CD4-positive, alpha-beta memory T cell (primary cell): ENCODE measurements at places on chromosomes 7 and 10.
A peak's percentile ranks its signal among the peaks of the same experiment; 100 is the strongest.

- DNase-seq: no peak
Observed at GRCh38 chr7:118627467-118627866, 403.0 kb downstream of the ANKRD7 start.

GRCh38 chr7:81534996-81535395 lies 234.9 kb downstream of the HGF start:
- no peak for DNase-seq

DNA sequence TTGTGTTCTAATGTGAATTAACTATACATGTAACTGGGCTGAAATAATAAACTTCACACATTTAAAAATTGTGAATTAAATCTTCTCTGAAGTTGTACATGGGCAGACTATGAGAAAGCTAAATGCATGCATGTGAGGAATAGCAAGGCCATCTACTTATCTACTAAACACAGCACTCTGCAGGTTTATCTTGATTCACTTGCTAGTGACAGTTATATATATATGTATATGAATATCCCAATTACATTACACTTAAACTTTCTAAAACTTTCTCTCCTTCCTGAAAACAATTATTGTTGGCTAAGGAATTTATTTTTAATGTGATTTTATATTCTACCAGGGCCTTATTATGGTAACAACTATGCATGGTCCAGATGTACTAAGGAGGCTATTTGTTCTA lies 5.1 kb upstream of the SP4 start:
- no peak for DNase-seq

GRCh38 chr7:106757846-106758245 lies 96.9 kb upstream of the CCDC71L start:
- DNase-seq: no peak

DNA sequence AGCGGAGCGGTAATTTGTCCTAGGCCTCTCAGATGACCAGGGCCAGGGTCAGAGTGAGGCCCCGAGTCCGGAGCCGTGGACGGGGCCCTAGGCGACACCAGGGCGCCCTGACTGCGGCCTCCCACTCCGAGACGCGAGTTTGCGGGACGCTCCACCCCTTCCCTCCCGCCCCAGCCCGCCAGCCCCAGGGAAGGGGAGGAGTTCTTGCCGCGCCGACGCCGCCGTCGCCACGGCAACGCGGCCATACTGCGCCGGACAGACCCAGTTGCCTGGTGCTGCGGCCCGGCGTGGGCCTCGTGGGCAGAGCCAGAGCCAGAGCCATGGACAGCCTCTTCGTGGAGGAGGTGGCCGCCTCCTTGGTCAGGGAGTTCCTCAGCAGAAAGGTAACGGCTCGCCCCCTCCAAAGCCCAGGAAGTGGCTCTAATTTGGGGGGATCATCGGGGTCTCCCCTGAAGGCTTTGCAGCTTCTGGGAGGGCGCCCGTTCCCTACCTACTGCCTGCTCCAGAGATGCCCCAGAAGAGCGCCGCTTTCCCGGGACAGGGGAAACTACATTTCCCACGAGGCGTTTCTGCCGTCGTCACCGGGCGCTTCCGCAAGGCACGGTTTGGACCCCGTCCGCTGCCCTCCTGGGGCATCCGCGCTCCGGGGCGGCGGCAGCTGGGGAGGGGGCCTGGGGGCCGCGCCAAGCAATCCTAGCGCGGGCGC lies at the start of gene MINDY4:
Gene MINDY4, plus strand, starts transcription at position 244 of the 706 bp plus-strand sequence. Its CDS starts 77 bp downstream, at position 321.
- DNase-seq: peak; percentile 62

DNA sequence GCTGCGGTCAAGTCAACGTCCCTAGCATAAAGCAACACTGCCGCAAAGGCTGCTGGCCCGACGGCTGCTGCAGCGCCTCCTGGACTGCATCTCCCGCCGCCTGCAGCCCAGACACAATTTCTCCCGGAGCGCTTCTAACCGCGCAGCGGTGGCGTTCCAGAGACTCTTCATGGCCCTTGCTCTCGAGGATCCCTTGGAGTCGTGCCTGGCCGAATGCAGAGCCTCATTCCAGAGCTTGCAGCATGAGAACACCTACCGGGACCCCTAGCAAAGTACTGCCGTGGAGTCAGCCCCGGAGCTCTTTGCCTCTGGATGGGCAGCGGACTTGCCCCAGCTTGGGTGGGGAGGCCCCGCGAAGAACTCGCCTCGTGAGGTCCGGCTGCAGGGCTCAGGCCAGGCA lies 79.7 kb upstream of the ZNF32 start:
- DNase-seq: no peak

DNA sequence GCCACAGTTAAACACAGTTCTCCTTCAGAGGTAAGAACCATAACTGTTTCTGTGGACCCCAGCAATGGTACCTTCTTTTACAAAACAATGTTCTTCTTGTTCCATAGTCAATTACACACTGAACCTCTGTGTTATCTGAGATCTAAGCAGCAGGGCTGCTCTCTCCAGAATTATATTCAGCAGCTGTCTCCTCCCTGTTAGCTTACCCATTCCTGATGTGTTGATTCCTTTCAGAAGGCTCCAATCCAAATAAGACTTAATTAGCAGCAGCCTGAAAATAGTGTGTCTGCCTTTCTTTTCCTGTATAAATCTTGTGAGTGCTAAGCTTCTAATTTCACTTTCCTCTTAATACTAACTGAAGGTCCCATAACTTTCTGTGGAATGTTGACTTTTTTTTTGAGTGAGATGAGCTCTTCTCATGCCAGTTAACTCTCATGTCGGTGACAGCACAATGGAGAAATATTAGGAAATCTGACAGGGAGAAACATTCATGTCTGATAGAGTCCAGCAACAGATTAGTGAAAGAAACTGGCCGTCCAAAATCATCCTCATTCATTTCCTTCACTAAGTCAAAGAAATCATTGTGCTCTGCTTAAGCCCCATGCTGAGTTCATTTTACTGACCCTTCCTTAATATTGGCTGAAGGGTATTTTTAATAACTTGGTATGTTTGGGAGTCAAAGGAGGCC lies 226.5 kb downstream of the PRKG1 start:
- DNase-seq: no peak

DNA sequence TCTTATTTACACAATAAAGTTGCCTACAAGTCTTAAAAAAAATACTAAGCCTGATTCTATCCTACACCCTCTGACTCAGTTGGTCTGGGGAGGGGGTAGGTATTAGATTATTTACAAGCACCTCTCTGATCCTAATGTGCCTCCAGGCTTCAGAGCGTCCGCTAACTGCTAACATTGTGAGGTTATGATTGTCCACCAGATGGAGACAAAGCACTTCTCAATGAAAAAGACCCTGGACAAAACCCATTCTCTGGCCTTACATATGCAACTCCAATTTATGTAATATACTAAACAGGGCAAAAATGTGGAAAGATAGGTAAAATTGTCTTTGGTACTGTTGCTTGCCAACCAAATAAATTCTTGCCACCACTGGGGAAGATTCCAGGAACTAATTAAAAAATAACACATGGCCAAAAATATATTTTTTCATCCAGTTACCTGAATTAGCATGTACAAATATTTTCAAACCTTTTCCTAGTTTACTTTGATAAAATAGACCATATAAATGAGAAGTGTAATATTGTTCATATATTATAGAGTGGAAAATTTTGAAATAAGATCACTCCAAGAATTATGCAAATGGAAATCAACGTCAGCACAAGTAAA lies 92.4 kb downstream of the KIF20B start:
- DNase-seq: peak; percentile 56

GRCh38 chr10:72239409-72239808 lies 23.3 kb upstream of the ASCC1 start:
- DNase-seq: no peak

- no peak for DNase-seq
Observed at GRCh38 chr10:131174651-131175540, 136.6 kb downstream of the TCERG1L start.

DNA sequence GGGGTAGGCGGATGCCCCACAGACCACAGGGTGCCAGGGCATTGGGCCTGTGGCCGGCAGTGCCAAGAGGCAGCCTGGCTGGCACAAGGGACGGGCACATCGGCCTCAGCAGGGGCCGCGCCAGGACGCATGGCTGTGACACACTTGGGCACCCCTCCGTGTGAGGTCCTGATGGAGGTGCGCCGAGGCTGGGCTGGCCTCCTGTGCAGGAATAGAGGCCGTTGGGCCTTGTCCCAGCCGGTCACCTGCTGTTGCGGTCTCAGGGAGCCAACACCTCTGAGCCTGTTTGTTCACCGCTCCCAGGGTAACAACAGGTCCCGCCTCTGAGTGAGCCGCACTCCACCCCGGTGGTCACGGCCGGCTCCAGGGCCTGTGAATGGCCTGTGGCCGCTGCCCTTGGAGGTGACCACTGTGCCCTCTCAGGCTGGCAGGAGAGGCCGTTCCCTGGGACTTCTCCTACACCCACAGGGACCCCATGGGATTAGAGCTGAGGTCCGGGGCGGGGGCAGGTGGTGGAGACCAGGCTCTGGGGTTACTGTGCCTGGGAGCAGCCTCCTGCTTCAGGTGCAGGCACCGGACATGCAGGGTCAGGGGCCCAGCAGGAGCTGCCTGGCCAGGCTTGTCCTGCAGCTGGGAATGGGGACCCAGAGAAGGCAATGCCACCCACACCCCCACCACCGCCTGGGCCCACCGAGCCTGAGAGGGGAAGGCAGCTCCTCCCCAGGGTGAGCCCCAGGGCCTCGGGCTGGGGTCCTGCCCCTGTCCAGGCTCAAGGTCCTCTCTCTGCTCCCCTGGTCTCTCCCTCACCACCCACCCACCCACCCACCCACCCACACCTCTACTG lies 12.0 kb downstream of the PWWP2B start:
- DNase-seq: no peak

- no peak for DNase-seq
Observed at GRCh38 chr7:110775046-110775445, 315.9 kb upstream of the LRRN3 start.

DNA sequence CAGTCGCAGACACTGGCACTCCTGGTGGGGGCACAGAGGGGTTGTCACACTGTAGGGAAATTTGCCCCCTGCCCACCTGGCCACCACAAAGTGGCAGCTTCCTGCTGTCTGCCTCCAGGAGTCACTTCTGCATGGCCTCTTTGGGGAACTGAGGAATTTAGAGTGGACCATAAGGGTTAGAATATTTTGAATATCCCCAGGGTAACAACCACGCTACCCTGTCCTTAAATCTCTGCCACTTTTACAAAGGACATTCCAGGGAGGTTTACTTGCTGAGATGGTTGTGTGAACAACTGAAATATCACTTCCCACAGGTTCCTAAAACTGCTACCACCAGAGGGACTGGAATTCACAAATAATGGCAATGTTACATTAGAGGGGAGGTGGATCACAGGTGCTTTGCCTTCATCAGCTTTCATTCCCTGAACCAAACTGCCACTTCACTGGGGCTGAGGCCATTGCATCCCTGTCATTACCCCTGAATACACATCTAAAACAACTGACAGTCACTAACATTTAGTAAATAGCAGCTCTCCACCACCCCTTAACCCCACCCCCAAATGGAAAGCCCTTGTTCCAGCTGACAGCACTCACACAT lies 88.1 kb upstream of the IFRD1 start:
- no peak for DNase-seq

DNA sequence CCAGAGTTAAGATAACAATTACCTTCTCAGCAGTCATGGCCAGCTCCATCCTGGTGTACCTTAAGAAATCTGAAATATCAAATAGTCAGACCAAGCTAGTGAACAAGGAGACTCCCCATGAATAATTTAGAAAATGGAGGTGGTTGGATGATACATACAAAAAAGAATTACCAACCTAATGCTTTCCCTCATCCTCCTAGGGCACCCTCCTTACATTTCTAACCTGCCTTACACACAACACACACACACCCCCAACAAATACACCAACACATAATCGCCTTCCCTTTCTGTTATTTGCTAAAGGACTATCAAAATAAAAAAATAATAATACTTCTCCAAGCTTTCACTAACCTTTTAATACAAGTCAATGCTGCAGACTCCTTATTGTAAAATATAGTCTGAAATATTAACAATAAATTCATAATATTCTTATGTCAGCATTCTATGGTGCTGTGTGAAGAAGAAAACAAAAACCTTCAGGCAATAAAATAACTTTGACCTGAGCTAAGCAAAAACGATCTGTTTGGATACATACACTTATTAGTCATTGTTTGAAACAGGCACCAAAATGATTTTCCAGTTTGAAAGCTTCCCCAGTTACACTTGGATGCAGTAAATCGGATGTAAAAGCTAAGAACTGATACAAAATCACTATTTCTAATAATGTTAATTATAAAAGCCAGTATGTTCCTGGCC lies 3.4 kb downstream of the TWIST1 start:
- no peak for DNase-seq

- no peak for DNase-seq
Observed at GRCh38 chr10:89134963-89135362, 72.2 kb downstream of the CH25H start.

DNA sequence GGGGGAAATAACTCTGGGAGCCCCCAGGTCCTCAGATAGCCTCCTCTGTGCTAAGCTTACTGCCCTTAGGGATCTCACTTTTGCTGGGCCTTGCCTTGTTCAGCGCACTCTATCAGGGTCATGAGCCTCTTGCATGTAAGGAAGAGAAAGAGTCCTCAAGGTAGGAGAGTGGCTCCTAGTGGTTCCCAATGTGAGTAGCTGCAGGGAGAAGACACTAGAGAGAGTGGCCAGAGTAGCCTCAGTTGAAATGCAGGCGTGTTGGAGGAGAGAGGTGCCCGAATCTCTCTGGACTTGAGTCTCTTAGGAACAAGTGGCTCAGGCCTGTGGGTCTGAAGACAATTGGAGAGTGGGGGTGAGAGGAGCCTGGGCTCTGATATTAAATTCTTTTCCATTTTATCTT lies 94.3 kb upstream of the SORCS3 start:
- DNase-seq: no peak

- DNase-seq: no peak
Observed at GRCh38 chr10:79022565-79023230, 46.1 kb upstream of the ZMIZ1 start.

DNA sequence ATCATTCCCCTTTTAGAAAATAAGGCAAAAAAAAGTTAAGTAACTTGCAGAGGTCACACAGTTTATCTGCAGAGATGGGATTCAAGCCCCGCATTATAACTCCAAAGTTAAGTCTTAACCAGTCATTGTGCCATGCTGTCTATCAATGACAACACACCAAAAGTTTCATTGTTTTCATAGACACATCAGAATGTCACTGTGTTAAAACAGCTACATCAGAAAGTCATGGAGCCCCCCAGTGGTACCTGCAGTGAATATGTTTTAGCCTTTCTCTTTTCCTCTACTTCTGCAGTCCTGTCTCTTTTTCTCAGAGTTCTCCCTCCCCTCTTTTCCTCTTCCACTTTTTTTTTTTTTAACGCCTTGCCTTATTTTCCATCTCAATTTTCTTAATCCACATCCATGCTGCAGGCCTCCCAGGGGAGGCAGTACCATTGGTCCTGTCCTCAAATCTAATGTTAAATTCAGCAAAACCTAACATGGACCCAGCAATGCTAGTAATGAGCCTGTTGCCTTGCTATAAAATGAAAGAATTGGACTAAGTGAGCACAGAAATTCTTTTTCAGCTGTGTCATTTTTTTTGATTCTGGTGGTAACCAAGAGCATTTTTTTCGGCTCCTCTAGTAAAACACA lies 3.8 kb upstream of the NRCAM start:
- no peak for DNase-seq

DNA sequence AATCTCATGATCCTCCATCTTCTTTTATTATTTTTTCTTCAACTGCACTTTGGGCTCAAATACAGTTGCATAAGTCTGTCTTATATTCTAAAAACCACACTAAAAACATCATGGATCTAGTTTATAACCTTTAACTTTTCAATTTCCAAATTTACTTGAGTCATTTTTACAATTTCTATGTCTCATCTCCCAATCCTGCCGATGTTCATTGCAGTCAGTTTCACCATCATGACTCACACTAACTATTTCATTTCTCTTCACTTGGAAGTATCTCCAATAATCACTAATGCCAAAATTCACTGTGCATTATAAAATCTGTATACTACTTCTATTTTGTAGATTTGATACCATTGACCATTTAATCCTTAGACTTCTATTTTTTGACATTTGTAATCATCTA lies 806.9 kb upstream of the SORCS1 start:
- DNase-seq: no peak

- DNase-seq: no peak
Observed at GRCh38 chr7:134502463-134503371, 24.6 kb upstream of the AKR1B10 start.
